ENCODE measurements at places on chromosomes 3 and 15.

DNA sequence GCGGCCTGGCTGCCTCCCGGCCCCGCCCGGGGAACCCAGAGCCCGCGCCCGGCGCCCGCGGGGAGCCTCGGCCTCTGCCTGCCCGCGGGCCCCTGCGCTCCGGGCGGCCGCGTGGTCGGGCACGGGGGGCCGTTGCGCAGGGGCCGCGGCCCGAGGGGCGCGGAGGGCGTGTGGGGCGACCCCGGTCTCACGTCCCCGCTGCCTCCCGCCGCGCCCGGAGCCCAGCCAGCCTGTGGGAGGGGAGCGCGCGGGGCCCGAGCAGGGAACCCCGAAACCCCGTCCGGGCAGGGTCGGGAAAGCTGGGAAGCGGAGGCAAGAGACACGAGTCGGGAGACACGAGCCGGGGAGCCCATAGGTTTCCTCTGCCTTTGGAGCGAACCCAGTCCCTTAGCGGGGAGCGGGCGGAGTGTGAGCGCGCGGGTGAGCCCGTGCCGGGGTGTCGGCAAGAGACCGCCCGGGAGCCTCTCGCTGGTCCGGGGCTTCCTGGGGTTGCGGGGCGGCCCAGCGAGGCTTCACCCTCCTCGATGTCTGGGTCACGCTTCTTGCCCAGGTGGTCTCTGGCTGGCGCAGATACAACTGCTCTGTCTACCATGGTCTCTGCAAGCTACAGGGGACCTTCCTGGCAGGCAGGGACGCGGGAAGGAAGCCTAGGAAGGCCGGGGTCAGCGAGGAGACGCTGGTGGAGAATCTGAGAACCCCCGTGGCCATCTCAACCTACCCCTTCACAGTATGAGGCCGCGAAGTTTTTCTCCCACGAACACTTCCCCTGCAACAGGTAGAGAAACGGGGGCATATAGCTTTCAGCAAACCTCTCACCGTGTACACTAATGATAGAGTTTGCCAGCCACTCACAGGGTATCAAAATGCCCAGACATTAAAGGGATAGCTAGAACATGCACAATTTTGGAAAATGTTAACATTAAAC lies 586 bp downstream of the LRRK1 start:
- DNase-seq: peak; percentile 25

DNA sequence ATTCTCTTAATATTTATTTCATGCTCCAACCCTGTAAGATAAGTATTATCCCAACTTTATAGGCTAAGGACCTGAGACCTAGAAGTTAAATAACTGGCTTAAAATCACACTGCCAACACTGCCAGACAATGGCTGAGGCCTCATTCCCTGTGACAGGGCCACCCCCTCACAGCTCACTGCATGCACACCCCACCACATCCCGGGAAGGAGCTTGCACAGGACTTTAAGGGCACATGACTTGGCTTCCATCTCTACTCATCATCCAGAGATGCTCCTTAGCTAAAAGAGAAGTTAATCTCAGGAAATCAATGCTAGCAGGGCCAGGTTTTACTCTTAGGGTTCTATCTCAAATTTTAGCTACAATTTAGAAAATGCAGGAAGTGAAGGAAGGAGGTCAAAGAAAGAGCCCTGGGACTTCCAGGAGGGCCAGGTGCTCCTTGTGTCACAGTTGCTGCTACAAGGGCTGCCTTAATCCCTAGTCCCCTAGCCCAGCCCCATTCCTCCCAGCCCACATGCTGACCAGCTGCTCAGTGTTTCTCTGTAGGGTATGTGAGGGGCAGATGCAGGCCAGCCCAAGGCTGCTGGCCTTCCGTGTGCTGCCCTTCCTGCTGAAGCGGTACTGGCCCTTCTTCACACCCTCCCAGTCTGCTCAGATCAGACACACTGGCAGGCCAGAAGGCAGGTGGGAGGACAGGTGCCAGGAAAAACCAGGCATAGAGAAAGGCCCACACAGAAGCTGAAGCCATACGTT lies 53.5 kb downstream of the WWTR1 start:
- DNase-seq: no peak

- DNase-seq: no peak
These were observed 22.8 kb upstream of the CYFIP1 start for GRCh38 chr15:23002920-23003319.

- no peak for DNase-seq
These were observed 12.9 kb upstream of the MGA start for GRCh38 chr15:41647262-41647661.

GRCh38 chr3:128076483-128077201 lies 24.4 kb downstream of the SEC61A1 start:
- DNase-seq: no peak

GRCh38 chr3:126685493-126685892 lies 18.5 kb upstream of the CHCHD6 start:
- DNase-seq: no peak

- DNase-seq: no peak
These were observed 61.7 kb upstream of the AKAP13 start for GRCh38 chr15:85318732-85319076.

DNA sequence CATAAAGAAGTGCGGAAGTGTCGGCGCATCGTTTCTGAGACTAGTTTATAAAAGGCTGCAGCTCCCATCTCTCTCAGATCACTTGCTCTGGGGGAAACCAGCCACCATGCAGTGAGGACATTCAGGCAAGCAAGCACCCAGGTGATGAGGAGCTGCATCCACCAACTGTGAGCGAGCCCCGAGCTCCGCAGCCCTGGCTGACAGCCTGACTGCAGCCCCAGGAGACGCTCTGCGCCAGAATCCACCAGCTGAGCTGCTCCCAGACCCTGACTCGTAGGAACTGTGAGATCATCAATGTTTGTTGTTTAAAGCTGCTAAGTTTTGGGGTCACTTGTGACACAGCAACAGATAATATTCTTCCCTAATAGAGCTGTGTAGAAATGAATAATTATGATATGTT lies 5.0 kb upstream of the TM2D3 start:
- DNase-seq: no peak

GRCh38 chr3:85159376-85159775 lies 200.6 kb downstream of the CADM2 start:
- DNase-seq: no peak

GRCh38 chr3:27633224-27633545 lies 88.9 kb downstream of the EOMES start:
- no peak for DNase-seq

DNA sequence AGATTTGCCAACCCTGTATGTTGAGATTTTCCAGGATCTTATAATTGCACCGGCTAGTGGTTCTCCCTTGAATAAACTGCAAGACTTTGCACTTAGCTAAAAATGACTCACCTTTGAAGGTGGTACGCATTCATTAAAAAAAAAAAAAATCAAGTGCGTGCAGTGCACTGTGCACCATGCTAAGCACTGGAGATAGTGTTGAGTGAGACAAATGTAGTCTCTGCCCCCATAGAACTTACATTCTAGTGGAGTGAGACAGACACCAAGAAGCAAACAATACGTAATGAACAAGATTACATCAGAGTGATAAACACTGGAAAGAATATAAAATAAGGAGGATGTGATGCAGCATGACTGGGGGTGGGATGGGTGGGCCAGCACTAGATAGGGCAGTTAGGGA lies 69.4 kb downstream of the ITPR1 start:
- DNase-seq: no peak

- no peak for DNase-seq
These were observed 106.2 kb upstream of the PLAAT1 start for GRCh38 chr3:193134856-193135255.

DNA sequence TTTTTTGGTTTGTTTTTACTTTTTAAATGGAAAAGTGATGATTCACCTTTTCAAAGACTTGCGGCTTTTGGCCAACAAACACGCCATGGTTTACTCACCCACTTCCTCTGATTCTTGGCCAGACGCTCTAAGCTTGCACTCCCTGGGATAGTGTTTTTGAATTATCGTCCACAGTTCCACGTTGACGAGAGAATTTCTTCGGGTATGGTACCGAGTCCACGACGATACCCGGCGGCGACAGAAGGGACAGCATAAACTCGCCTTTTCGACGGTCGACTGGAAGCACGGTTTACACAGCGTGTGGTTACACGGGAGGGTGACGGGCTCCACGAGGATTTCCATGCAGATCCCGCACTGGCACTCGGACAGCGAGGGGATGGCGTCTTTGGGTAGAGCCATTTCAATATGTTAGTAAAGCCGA lies 783 bp downstream of the RNF168 start:
- no peak for DNase-seq

DNA sequence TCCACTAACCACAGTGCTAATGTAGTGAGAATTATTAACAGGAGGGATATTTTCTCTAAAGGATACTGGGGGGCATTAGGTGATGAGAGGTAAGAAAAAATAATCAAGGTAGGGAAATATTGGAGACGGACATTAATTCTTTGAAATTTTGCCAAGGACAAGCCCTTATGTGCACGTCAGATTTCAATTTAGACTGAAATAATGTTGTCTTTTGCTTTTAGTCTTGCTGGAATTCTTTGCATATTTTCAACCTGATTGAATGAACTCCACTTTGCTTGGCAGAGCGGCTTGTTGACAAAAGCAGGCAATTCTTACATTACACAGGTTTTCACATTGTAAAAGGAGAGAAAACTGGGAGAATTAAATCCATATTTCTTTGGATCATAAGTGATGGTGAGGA lies 25.0 kb upstream of the C3orf52 start:
- no peak for DNase-seq

DNA sequence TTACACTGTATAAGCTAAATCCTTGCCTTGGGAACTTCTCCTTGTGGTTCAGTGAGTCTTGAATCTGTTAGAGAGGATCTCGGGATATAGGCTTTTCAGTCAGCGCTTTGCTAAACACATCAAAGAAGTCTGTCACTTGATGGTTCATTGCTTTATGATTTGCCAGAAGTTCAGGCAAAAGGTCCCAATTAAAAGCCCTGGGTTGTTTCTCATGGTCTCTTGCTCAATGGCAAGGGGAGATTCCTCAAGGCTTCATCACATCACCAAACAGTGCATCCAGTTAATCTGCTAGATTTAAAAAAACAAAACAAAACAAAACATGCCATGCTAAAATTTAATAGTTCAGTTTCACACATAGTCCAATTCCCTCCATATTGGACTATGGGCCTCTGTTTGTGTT lies 114.8 kb downstream of the FILIP1L start:
- DNase-seq: no peak

DNA sequence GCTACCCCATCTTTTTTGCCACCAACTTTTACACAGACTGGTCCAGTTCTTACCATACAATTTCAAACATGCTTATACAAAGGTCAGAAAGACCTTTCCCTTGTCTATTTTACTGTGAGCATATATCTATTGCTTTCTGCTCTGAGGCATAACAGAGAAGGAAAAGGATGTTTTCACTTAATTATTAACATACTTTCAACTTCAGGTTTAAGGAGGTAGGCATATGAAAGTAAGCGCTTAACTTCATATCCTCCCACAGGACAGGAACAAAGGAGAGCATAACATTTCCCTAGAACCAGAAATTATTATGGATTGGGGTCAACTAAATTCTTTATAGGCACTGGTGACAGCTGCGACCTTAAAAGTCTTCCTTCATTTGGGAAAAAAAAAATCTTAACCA lies 1.1 kb downstream of the MYEF2 start:
- DNase-seq: no peak

GRCh38 chr3:18035641-18036449 lies 293.4 kb upstream of the TBC1D5 start:
- DNase-seq: peak; percentile 8

DNA sequence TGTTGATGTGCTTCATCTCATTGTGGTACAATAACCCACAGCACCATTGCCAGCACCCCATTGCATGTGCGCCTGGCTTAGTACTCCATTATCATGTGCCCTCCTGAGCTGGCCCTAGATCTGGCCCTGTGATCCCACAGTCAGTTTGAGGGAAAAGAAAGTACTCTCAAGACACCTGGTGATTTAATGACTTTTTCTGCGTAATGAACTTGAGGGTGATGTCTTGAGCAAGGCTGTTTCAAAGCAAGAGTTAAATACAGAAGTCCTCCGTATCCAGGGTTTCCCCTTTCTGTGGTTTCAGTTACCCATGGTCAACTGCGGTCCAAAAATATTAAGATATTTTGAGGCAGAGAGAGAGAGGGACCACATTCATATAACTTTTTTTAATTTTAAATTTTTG lies 16.3 kb downstream of the C3orf20 start:
- DNase-seq: no peak

DNA sequence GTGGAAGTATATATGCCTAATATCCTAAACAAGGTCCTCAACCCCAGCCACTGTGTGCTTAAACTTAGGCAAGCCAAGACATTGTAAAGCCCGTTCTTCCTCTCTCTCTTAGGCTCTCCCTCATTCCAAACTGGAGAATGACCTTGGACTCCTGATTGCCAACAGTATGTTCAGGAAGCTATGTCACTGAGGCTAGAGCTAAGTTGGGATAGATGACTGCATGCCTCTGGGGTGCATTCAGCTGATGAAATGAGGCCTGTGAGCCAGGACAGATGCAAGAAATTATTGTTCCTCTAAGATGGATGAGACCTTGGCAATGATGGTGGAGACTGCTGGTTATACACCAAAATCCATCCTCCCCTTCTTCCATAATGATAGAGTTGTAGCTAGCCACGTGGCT lies 27.9 kb upstream of the TBC1D21 start:
- no peak for DNase-seq

GRCh38 chr3:106829206-106829605 lies 548.0 kb upstream of the CCDC54 start:
- no peak for DNase-seq

Data from NCI-H1930 (cell line).